ENCODE measurements at places on chromosomes 3 and 15. TPM values are rescaled to one million over a fixed set of nuclear protein-coding genes. Genes with fewer than 3 reads are reported as not detected.

DNA sequence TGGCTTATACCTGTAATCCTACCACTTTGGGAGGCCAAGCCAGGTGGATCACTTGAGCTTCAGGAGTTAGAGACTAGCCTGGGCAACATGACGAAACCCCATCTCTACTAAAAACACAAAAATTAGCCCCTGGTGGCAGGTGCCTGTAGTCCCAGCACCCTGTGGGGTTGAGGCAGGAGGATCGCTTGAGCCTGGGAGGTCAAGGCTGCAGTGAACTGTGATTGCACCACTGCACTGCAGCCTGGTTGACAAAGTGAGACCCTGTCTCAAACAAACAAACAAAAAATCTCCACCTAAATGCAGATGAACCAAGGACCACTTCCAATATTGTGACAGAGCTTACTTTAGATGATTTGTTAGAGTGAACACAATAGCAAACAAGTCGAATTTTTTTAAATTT lies 53.7 kb downstream of the TP53BP1 start:
- H3K4me1 ChIP-seq = peaks cover 7% of the 10 kb centered on the region
- DNase-seq = no peak
- H3K27ac ChIP-seq = no peak overlapping the region

DNA sequence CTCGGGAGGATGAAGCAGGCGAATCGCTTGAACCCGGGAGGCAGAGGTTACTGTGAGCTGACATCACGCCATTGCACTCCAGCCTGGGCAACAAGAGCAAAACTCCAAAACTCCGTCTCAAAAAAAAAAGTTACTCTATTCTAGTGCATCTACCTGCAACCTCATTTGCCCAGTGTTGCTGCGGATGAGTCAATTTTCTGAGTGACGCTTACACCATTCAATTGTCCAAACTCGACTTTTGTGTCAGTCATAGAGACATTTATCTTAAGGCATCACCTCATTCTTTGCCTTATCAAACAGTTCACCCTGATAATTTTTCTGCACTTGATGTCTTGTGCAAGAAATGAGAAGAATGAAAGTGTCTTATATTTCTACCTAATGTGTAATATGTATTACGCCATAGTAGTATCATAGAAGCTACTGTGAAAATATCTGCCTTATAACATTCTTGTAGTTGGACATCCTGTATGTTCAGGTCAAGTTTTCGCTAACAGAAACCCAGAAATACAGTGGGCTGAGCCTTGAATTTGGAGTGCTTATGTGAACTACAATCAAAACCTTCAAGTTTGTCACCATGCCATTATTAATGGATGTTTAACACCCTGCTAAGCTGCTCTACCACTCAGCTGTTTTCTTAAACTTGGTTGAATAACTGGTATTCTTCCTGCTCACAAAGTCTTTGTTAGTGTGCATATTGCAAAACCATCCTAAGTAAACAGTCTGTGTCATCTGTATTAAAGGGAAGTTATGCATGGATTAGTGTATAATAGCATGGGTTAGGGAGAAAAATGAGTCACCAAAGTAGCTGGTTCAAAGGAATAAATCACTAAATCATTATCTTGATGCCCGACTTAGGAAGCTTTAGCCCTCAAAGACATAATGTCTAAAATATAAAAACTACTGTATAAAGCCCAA lies 531.0 kb upstream of the NR2F2 start:
- H3K4me3 ChIP-seq = no peak overlapping the region
- no peak overlapping the region for H3K27ac ChIP-seq
- no peaks in the 10 kb centered on the region for H3K36me3 ChIP-seq
- H3K4me1 ChIP-seq = no peaks in the 10 kb centered on the region
- DNase-seq = no peak

ISLR gene
- not detected for total RNA-seq

DNA sequence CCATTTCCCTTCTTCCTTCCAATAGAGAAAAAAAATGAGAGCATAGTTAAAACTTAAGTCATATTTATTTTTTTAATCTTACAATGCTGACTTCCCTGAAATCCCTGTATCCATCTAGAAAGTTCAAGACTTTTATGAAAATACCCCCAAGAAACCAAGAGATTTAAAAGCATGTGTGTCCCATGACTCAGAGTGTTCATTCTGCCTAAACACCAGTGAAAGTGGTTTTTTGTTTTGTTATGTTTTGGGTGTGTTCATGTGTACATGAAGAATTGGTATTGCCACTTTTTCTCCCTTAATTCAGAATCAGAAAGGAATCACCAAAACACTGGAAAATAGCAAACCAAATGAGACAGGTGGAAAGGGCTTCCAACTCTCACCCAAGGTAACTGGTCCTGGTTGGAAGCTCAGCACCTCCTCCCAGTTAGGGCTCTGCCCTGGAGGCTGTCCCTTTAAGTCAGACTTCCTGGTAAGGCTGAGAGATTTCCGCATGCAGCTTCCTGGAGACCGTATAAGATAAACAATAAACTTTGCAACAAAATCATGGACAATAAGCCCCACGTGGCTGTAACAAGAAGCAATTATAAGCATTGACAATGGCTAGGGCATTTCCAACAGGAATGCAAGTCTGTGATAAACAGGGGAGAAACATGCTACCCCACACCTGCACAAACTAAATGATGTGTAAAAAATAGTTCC lies 121.9 kb upstream of the ARHGEF3 start:
- H3K27ac ChIP-seq = peak overlapping the region; percentile 88
- peak; percentile 71 for DNase-seq
- no peaks in the 10 kb centered on the region for H3K36me3 ChIP-seq
- peaks cover 75% of the 10 kb centered on the region for H3K4me1 ChIP-seq

UTS2B gene
- total RNA-seq = 0.20 TPM

IL17RD gene
- total RNA-seq = not detected

DNA sequence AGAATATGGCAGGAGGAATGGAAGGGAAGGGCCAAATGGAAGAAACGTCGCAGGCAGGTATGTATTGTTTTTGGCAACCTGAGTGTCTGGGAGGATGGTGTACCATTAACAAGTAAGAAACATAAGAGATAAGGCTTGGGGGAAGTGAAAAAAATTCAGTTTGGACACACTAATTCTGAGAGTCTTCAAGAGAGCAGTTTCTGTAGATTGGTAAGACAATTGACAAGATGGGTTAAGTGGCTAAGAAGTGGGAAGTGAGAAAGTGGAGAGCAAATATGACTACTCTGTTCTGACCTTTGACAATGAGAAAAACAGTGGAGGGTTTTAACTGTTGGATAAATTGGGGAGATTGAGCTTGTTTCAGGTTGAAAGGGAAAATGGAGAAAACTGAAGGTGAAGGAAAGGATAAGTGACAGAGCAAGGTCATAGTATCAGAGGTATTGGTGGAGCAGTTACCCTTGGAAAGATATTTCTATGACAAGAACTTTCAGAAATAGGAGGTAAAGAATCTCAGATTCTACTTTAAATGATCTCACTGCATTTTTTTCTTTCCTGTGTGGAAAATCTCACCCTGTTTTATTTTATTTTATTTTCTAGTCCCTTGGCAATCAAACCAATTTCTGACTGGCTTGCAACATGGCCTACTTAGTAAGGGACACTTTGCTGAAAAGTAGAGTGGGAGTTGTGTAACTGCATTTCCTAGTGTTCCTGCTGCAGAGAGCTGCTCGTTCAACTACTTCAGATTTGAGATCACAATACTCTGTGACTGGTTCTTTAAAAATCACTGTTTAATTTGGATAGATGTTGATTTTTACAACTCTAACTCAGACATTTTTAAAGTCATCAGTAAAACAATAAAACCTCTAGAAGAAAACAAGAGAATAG lies 23.1 kb upstream of the GABPB1 start:
- H3K36me3 ChIP-seq = no peaks in the 10 kb centered on the region
- peaks cover 3% of the 10 kb centered on the region for H3K27me3 ChIP-seq
- H3K4me3 ChIP-seq = no peak overlapping the region

TEX55 gene
- not detected for total RNA-seq

DNA sequence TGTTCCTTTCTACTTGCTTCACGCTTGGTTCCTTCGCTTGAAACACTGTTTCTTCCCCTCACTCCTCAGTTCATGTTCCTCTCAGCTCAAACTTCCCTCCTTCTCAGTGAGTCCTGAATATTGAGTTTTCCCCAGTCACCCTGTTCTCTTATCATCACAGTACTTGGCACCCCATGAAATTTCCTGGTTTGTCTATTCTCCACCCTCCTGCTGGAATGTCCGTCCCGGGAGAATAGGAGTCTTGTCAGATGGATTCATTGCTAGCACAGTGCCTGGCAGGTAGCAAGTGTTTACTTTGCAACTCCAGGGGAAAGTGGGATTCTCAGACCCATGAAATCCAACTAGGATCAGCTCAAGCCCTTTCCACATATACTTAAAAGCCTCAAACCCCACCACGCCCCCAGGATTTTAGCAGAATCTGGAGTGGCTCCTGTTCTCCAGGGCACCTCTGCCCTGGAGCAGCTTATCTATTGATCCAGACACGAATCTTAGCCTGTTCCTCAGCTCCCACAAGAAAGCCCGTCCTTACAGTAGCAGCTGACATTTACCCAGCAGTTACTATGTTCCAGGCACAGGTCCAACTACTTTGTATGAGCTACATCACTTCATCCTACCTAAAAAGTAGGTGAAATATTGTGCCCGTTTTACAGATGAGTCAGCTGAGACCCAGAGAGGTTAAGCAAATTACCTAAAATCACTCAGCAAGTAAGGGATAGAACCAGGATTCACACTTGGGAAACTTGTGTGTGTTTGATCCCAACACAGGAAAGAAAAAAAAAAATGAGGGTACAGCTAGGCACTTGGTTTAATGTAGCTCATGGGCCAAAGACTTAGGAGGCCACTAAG lies 36.8 kb upstream of the MAP3K13 start:
- H3K27me3 ChIP-seq = peaks cover 6% of the 10 kb centered on the region
- DNase-seq = no peak
- H3K36me3 ChIP-seq = no peaks in the 10 kb centered on the region
- no peak overlapping the region for H3K27ac ChIP-seq
- peaks cover 3% of the 10 kb centered on the region for H3K4me1 ChIP-seq
- no peak overlapping the region for H3K4me3 ChIP-seq

- no peak for DNase-seq
- no peaks in the 10 kb centered on the region for H3K27me3 ChIP-seq
- no peaks in the 10 kb centered on the region for H3K36me3 ChIP-seq
- H3K4me3 ChIP-seq = no peak overlapping the region
- no peaks in the 10 kb centered on the region for H3K4me1 ChIP-seq
Measured at GRCh38 chr3:84125760-84126159, 833.0 kb upstream of the CADM2 start.

DNA sequence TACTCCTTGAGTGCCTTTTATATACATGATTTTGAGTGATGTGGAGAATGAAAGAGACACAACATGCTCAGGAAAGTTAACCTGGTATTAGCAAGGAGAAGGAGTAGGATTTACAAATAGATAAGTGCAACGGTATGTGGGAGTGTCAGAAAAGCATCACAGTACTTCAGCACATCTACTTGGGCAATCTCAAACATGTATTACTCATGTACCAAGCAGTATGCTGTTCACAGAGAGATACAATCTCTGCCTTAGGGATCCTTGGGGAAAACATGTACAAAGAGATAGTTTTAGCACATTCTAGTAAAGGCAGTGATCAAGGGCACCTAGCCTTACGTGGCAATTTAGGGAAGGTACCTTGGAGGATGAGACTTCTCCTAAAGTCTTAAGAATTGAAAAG lies 146.5 kb downstream of the FILIP1L start:
- no peak overlapping the region for H3K4me3 ChIP-seq
- no peak overlapping the region for H3K27ac ChIP-seq
- H3K27me3 ChIP-seq = no peaks in the 10 kb centered on the region
- no peak for DNase-seq
- H3K36me3 ChIP-seq = no peaks in the 10 kb centered on the region

- DNase-seq = no peak
- H3K27ac ChIP-seq = no peak overlapping the region
- peaks cover 6% of the 10 kb centered on the region for H3K36me3 ChIP-seq
- no peak overlapping the region for H3K4me3 ChIP-seq
- peaks cover 41% of the 10 kb centered on the region for H3K4me1 ChIP-seq
Measured at GRCh38 chr3:112389961-112390360, 57.0 kb downstream of the CD200 start.

DNA sequence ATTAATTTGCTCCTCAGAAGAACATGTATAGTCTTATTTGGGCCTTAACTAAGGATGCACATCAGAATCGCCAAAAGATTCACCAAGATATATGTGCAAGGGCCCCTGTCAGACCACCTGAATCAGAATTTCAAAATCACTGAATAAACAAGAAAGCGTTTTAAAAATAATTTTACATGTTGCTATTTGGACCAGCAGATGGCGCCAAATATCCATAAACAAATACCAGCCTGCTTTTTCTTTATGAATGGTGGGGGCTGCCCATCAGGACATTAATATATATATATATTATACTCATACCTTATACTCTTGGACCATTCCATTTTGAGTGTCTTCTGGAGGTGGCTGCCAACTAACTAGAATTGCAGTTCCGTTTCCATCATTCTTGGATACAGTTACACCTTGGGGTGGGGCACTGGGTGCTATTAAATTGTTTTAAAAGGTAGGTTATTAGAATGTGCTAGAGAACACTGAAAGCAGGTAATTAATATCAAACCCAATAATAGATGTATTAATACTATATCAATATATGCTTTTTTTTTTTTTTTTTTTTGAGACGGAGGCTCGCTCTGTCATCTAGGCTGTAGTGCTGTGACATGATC lies 1108.3 kb downstream of the ROBO1 start:
- H3K27me3 ChIP-seq = no peaks in the 10 kb centered on the region
- peak; percentile 32 for DNase-seq
- no peaks in the 10 kb centered on the region for H3K4me1 ChIP-seq

Measured in activated CD4-positive, alpha-beta T cell treated with anti-CD3 and anti-CD28 coated beads, Interleukin-2, amount 10 ng/mL, durations not matched to agents 7 days and 5 days (primary cell).